ENCODE measurements at places on chromosomes 12 and 14.
A peak's percentile ranks its signal among the peaks of the same experiment; 100 is the strongest.

DNA sequence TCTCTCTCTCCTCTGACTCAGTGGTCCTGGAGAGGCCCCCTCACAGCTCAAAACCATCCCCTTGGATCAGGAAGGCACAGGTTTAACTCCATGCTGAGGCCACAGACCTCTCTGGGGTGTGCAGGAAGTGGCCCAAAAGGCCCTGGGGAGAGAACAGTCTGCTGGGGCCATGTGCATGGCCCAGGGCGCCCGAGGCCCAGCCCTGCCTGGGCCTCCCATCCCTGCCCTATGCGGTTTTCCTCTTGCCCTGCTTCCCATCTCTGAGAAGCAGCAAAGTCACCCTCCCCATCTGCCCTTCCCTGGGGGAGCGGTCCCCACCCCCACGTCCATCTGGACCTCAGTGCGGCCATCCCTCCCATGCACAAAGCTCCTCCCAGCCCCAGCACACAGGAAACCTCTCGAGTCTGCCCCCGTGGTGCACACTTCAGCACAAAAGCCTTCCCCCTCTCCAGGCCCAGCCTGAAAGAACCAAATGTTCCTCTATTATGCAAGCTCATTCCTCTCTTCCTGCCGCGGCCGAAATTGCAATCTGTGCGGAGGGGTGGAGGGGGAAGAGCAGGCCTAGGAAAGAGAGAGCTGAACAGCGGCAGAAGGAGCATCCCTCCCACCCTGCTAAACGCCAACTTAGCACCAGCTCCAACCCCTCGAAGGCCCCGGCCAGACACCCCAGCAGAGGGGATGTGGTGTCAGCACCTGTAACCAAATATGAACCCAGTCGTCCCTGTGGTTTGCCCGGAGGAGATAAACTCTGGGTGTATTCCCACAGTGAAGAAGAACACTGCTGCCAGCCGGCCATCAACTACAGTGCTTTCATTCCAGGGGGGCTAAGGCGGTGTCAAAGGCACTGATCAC lies 108.5 kb downstream of the SCARB1 start:
- no peak for DNase-seq

- no peak for DNase-seq
Measured at GRCh38 chr12:119296535-119296934, 38.0 kb upstream of the CCDC60 start.

DNA sequence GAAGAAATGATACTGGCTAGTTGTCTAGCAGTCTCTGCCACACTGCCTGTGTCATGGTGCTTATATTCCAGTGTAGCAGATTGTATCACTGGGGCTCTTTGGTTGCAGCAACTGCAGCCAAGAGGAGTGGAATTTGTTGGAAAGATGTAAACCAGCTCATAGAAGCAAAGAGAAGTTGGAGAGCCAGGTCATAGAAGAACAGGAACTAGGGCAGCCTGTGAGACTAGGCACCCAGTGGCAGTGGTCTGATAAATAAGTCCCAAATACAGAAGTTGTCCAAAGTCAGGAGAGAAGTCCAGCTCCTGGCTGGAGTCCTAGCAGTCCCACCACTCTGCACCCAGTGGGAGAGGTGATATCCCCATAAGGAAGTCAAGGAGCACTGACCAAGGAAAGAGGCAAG lies 172.5 kb upstream of the ARID2 start:
- DNase-seq = no peak

GRCh38 chr14:26187996-26188620 lies 409.7 kb downstream of the NOVA1 start:
- DNase-seq = no peak

GRCh38 chr12:122850048-122850445 lies 14.8 kb downstream of the HIP1R start:
- no peak for DNase-seq

GRCh38 chr12:80195074-80195726 lies 95.9 kb downstream of the OTOGL start:
- DNase-seq = peak; percentile 57

DNA sequence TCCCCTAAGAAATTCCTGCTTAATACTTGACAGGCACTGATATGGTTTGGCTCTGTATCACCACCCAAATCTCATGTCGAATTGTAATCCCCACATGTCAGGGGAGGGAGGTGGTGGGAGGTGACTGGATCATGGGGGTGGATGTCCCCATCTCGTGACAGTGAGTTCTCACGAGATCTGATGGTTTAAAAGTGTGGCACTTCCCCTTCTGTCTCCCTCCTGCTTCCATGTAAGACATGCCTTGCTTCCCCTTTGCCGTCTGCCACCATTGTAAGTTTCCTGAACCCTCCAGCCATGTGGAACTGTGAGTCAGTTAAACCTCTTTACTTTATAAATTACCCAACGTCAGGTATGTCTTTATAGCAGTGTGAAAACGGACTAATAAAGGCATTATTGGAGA lies 198.0 kb downstream of the FOXN3 start:
- no peak for DNase-seq

GRCh38 chr12:50101663-50102062 lies 2.1 kb upstream of the GPD1 start:
- peak; percentile 17 for DNase-seq

DNA sequence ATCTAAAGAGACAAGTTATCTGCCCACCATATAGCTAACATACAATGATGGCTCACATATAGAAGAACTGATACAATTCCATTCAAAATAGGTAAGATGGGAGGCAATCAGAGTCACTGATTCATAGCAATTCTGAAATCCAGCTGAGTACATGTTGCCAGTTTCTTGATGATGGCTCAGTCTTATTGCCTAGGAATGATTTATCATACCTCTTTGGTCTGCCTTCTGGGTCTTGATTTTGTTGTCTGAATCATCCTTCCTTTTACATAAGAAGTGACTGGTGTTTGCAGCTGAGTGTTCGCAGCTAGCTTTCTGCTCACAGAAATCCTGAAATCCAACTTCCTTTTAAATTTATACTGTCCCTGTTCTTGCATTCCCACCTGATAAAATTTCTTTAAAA lies 463.2 kb upstream of the MGAT4C start:
- peak; percentile 14 for DNase-seq

GRCh38 chr14:69483765-69484443 lies 624 bp upstream of the PLEKHD1 start:
- no peak for DNase-seq

DNA sequence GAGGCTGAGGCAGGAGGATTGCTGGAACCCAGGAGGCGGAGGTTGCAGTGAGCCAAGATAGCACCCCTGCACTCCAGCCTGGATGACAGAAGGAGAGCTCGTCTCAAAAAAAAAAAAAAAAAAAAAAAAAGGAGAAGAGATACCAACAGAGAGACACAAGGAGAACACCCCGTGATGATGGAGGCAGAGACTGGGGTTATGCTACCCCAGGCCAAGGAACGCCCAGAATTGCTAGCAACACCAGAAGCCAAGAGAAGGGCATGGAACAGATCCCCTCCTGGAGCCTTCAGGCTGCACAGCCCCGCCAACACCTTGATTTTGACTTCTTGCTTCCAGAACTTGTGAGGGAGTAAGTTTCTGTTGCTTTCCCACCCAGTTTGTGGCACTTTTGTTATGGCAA lies 148.0 kb upstream of the FOXN3 start:
- no peak for DNase-seq

DNA sequence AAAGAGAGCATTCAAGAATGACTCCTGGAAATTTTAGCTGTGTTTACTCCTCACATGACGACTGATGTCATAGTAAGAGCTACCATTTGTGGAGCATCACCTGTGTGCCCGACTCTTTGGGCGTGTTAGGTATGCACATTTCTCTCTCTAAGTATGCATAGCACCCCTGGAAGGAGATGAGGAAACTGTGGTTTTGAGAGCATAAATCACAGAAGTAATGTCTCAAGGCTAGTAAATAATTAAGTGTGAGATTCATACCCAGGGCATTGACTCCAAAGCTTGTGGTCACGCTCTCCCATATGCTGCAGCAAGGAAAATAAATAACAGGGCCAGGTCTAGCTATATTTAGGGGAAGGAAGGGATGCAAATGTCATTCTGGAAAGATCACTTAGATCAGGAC lies 216.1 kb downstream of the SLC15A4 start:
- DNase-seq = no peak

DNA sequence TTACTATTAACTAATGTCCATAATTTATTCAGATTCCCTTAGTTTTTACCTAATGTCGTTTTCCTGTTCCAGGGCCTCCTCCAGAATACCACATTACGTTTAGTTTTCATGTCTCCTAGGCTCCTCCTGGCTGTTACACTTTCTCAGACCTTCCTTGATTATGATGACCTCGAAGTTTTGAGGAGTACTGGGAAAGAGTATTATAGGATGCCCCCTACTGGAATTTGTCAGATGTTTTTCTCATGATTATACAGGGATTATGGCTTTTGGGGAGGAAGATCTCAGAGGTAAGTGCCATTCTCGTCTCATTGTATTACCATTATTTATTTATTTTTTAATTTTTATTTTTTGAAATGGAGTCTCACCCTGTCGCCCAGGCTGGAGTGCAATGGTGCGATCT lies 17.7 kb upstream of the C1S start:
- peak; percentile 33 for DNase-seq

GRCh38 chr14:23864259-23864658 lies 89.3 kb upstream of the DHRS4 start:
- no peak for DNase-seq

- DNase-seq = peak; percentile 55
Measured at GRCh38 chr14:65949711-65950516, 536.3 kb upstream of the CCDC196 start.

DNA sequence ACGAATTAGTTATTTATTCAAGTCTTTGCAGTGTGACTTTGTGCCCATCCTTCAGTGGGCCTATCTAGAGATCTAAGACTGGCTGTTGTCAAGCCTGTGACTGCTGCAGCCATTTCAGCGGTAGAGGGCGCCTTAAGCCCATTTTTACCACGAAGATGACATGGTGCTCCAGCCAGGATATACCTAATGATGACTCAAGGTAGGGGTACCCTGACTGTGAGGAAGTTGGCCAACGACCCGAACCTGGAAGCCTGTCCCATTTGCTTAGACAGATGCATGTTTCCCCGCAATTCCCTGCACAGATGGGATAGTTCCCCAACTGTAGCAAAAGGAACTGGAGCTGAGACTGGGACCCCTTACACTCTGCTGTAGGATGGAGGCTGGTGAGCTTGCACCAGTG lies 41.3 kb downstream of the RAB3IP start:
- DNase-seq = peak; percentile 0

DNA sequence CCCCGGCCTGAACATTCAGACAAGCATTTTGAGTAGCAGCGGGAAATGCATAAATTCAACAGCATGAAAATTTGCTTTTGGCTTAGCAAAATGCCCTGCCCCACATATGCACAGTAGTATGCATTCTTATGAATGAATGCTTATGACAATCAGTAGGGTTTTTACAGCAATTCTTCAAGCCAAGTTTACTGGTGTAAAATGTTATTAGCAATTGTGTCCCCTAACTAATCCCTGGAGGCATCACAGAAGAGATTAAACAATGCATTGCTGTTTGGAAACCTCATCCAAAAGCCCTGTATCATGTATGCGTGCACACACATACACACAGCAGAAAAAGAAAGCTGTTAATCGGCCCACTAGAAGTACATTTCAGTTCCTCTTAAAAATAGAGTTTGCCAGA lies 406.5 kb downstream of the LRIG3 start:
- DNase-seq = no peak

DNA sequence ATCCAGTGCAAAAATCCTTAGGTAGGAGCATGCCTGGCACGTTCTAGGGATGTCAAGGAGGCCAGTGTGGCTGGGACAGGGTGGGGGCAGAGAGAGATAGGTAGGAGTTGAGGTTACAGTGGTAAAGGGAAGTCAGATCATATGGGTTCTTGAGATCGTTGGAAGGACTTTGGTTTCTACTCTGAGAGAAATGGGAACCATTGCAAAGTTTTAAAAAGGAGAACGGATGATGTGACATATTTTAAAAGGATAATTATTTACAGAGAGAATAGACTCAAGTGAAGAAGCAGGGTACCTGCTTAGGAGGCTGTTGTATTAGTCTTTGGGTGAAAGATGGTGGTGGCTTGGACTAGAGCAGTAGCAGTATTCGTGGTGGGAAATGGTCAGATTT lies 47.6 kb upstream of the ATP2B1 start:
- no peak for DNase-seq
